Activated T-cell treated with anti-CD3 and anti-CD28 coated beads for 48 hours (primary cell): ENCODE measurements at places on chromosomes 5 and 9.

DNA sequence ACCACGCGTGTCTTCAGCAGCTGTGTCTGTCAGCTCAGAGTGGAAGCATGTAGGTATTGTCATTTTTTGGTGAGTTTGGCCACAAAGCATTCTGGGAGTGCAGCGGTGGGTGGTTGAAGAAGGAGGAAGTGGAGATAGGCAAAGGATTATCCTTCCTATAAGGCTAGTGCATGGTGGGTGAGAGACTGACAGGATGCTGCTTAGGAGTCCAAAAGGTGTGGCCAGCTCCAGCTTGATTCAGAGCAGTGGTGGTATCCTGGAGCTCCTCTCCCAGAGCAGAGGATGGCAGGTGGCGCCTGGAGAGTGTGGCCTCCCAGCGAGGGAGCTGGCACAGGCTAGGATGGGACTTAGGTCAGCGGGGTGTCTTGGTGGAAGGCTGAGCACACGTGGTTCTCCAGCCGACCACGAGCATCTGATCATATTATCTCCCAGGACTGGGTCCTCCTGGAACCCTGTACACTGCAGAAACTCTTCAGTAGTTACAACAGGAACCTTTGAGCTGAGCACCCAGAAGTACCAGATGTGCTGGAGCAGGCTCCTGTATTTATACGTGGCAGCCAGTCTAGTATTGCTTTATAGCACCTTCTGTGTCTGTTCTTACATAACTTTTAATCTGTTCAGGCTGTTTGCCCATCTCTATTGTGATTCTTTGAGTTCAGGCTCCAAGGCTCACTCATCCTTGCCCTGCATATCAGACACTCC lies 29.6 kb downstream of the MAML1 start:
- DNase-seq = no peak

- DNase-seq = no peak
These were observed 24.6 kb downstream of the COL5A1 start for GRCh38 chr9:134666208-134666607.

- no peak for DNase-seq
These were observed 288.9 kb downstream of the RAB3C start for GRCh38 chr5:58871648-58872242.

DNA sequence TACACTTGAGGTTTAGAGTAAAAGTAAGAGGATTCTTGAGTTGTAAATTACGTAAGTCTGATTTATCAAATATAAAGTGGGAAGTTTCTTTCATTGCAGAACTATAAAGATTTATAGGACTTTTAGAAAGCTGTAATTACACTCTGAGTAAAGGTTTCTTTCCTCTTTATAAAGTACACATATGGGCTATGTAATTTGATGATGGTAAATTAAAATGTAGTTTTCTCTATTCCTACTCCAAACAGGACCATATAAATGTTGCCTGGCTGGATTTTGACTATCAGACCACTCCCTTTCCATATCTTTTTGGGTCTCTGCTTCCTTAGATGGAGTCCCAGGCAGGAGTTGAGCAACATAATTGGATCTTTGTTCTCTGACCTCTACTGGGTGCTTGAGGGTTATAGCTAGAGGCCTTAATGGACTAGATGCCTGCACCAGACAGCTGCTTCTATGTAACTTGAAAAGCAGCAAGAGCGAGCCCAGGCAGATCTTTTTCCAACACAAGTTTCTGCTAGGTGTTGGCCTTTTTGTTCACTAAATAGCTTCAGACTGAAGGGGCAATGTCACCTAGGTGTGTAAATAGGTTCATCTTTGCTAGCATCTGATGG lies 11.4 kb upstream of the TEX48 start:
- no peak for DNase-seq

GRCh38 chr9:21027295-21027694 lies 4.1 kb downstream of the HACD4 start:
- no peak for DNase-seq

DNA sequence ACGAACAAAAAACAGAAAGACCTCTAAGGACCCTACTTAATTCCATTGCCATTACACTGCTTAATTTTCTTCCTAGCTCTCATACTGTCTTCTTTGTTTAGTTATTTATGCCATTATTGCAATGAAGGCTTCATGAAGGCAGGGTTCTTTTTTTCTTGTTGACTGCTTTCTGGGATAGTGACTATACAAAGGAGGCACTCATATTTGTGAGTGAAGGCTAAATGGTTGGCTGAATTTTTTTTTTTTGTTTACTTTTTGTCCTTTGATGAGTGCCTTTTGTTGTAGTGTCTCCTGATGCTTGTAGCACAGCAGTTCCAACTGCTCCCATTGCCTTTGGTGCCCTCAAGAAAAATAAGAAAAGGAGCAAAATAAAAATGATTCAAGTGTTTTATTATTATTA lies 17.8 kb downstream of the CTNNA1 start:
- no peak for DNase-seq

DNA sequence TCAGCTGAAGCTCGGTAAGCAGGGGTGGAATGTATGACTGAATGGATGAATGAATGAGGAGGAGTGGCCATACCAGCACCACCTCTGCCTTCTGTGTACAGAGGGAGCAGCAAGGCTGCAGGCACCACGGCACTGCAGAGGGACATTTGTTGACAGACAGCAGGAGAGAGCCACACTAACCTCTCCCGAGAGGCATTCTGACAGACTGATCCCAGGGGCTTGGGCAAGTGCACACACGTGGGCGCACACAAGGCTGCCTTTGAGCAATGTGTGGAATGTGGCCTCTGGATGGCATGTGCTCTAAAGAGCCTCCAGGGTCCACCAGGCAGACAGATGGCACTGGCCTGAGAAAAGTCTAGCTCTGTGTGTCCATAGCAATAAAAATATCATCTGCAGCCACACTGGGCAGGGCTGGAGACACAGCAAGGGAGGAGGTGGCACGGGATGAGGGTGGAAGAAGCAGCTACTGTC lies 111.8 kb downstream of the ACTL7B start:
- DNase-seq = no peak
